ENCODE measurements at places on chromosomes 5 and 9.

DNA sequence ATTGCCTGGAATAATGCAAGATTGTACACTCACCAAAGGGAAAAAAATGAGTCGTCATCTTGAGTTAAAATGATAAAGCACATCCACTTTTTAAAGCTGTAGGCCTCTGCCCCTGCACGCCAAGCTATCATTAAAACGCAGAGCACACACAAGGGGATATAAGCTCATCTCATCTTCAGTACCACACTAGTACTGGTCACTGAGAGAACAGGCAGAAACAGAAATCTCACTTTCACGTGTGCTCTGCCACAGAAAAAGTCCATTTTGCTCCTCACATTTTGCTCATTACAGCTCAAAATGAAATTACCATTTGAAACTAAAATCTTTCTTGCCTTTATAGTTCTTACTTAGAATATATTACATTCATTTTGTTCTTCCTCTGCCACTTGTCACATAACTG, 99.2 kb upstream of the SLC30A5 start:
- no peak for DNase-seq

- no peak for DNase-seq
These were observed 96.7 kb upstream of the ALDH1B1 start for GRCh38 chr9:38295764-38296163.

DNA sequence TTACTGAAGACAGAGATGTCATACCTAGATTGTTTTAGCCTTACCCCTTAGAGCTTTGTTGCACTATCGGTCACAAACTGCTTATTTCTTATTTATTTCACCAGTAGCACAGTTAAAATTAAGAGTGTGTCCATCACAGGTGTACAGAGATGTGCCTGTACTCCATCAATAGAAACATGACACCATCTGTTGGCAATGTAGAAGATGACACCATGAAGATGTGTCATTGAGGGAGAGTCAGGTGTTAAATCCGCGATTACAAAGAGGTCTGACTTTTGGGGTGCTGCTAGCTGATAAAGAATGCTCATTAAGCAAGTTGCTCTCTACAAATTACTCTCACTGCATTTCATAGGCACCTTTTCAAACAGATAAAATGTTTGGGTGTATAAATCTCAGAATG, 164.4 kb downstream of the SMARCA2 start:
- DNase-seq, result no peak

DNA sequence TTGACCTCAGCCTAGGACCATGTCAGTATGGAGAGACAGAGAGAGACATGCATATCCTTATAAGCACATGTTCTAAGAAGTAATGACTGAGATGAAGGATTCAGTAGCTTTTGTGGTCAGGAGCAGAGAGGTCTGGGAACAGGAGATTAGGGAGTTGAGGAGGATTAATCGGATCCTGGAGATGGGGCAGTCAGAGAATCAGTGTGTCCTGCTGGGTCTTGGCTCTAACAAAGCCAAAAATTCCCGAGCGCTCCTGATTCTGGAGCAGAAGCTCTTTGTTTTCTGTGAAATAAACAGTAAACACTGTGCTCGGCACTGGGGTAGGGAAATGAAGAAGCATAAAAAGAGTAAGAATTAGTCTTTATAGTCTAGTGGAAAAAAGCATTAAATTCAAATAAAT, 520.0 kb upstream of the CLINT1 start:
- no peak for DNase-seq

GRCh38 chr9:79685577-79685976, 113.8 kb downstream of the TLE4 start:
- DNase-seq, result no peak

- DNase-seq, result no peak
These were observed 1509.7 kb downstream of the MAT2B start for GRCh38 chr5:165015126-165015525.

DNA sequence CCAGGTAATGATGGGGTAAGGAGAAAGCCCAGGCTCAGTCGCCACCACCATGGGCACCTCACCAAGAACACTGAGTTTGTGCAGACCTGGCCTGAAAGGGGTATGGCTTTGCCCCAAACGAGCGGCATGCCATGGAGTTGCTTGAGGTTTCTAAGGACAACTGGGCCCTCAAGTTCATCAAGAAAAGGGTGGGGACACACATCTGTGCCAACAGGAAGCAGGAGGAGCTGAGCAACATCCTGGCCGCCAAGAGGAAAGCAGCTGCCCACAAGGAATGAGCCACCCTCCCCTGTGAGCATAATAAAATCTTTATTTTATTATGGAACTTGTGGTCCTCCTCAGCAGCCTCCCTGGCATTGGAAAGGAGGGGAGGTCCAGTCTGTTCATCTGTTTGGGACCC, 23.8 kb downstream of the CD14 start:
- DNase-seq, result peak; percentile 90

DNA sequence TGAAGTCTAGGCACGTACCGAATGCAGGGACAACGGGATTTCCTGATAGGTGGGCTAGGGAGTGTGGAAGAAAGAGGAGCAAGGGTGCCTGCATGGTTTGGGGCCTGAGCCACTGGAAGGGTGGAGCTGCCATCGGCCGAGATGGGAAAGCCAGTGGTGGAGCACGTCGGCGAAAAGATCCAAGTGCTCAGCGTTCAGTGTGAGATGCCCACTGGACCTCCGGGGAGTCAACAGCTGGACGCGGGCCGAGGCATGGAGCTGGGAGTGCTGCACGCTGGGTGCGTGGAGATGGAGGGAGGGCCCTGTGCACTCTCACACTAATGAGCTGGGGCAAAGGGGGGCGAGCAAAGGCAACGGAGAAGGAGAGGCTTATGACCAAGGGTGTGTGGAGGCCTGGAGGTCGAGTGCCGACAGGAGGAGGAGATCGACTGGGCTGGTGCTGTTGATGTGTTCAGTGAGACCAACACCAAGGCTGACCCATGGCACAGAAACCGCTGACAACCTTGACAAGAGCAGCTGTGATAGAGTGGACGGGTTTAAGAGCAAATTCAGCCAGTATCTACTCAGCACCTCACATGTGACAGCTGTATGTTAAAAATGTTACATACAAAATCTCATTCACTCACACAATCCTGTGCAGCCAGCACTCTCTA, 85.7 kb downstream of the STK10 start:
- no peak for DNase-seq

GRCh38 chr9:4490705-4491625, 697 bp downstream of the SLC1A1 start:
- no peak for DNase-seq

GRCh38 chr9:130501639-130502038, 56.9 kb downstream of the ASS1 start:
- DNase-seq, result no peak

GRCh38 chr5:5558638-5559527, 136.4 kb downstream of the ICE1 start:
- no peak for DNase-seq

GRCh38 chr5:128877476-128877875, 87.8 kb upstream of the SLC27A6 start:
- no peak for DNase-seq

DNA sequence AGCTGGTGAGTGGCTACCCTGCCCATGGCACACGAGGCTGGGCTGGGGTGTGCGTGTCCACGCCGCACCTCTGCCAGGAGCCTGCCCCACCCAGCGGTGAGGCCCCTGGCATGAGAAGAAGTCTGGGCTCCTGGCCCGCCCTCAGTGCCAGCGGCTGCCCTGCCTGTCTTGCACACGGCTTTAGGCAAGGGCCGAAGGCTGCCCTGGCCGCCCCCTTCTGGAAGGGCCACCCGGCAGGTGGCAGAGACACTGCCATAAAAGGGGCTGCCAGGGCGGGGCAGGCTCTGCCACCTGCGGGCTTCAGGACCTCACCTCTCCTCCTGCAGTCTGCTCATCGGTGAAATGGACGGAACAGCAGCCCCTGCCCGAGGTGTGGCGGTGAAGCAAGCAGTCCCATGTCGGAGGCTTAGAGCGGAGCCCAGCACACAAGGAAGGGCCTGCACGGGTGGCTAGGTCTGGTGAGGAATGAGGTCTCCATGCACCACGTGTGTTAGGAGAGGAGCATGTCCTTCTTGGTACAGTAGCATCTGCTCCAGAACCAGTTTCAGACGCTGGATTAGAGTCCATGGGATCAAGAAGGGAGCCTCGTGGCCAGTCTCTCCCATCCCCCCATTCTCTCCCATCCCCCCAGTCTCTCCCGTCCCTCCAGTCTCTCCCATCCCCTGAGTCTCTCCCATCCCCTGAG, 34.8 kb upstream of the TMEM250 start:
- DNase-seq, result no peak

- no peak for DNase-seq
These were observed 68.7 kb upstream of the CTSL start for GRCh38 chr9:87657190-87657589.

- DNase-seq, result no peak
These were observed 337.4 kb upstream of the PUM3 start for GRCh38 chr9:3181049-3181953.

- no peak for DNase-seq
These were observed 208.3 kb downstream of the GABBR2 start for GRCh38 chr9:98500337-98500919.

DNA sequence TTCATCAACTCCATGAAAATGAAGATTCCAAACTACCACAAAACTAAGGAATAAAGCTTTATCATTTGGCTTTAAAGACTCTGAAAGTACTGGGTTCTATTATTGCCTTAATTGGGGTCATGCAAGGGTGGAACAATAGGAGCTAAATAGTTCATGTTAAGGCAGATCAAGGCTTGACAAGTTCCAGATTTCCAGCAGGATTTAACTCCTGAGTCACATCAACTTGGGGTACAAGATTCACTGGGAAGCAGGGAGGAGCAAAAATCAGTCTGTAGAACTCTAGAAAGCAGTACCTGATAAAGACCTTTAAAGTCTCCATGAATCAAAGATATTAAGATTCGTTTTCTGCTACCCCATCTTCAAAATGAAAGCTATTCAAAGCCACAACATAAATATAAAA, 41.9 kb upstream of the GLRX start:
- no peak for DNase-seq

GRCh38 chr5:168773226-168773625, 194.1 kb upstream of the PANK3 start:
- no peak for DNase-seq

DNA sequence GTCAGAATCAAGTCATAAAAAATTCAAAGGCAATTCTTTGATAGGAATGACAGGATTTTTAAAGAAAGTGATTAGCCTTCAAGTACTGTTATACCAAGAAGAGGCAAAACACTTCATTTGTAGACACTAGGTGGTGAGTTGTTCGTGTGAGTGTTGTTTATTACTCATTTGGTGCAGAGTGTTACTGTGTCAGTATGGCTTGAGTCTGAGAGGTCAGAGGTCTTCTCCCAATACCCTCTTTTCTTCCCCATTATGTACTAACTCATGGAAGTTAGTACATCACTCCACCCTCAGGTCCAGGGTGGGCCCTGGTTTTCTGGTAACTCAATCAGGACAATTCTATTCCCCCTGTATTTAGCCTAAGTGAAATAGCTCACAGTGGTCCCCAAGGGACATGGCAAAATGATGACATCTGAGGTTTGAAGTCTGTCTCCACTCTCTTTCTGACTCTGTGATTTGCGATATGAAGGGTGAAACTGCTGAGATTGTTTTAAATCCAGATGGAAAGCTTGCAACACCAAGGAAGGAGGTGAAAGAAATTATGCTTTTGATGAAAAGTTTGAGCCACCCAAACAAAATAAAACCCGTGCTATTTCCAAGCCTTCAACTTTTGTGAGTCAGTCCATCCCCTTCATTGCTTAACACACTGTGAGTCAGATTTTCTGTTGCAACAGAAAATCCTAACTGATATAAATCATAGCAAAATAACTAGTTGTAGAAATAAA, 56.8 kb downstream of the NUDT12 start:
- no peak for DNase-seq

Measured in Kasumi-1 (cell line).